ENCODE measurements at places on chromosomes 16 and 17.

DNA sequence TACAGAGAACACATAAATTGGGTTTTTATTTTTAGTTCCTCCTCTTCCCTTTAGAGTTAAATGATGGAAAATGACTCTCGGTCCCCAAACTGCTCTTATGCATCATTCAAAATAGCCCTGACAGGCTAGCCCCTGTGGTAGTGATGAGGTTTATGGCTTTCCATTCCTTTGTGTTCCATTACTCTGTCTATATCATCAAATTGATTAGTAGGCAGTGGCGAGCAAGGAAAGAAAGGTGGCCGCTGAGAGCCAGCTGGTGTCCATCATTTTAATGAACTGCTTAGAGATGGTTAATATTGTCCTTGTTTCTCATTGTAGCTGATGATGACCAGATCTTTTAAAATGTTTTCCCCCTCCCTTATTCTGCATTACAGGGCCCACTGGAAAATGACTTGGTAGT, 179.5 kb downstream of the PHKB start:
- DNase-seq = no peak

GRCh38 chr16:27426423-27427408, 24.7 kb downstream of the IL21R start:
- DNase-seq = peak; percentile 53

DNA sequence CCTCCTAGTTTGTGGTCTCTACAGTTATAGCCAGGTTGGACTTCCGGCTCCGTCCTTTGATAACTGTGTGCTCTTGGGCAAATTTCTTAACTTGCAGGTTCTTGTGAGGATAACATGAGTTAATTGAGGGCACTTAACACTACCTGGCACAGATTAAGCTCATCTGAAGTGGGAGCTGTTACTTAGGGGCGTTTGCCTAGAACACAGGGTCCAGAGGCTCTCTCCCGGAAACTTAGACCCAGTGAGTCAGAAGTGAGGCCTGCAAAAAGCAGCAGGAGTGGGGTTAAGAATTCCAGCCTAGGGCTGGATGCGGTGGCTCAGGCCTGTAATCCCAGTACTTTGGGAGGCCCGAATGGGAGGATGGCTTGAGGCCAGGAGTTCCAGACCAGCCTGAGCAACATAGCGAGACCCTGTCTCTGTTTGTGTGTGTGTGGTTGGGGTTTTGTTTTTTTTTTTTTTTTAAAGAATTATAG, 1.4 kb downstream of the MVP start:
- DNase-seq = no peak

DNA sequence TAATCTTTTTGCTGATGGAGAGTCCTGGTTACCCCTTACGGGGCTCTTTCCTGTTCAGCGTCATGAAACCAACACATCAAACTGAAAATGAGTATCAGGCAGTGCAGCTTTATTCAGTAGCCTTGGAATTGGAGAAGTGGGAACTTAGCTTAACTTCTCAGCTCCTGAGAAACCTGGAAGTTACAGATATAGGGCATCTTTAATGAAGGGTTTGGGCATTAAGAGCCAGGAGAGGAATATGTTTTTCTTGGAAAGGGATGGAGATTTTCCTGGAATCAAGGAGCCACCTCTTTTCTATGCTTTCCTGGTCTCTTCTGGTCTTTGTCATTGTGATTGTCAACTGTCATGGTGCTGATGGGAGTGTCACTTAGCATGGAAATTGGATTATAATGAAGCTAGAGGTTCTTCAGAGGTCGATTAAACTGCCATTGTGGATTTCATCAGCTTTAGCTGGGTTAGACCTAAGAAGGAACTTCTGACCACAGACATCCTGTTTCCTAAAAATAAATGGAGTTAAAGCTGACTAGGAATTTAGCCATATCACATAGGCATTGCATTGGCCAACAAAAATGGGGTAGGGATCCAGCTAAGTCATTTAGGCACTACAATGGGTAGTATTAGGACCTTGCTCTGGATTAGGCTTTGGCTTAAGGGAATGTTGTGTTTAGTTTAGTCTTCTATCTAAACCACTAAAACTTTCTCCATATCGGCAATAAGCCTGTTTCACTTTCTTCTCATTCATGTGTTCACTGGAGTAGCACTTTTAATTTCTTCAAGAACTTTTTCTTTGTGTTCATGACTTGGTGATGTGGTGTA, 186.4 kb downstream of the BCAS3 start:
- DNase-seq = no peak
